ENCODE measurements at places on chromosomes 11 and 22.

DNA sequence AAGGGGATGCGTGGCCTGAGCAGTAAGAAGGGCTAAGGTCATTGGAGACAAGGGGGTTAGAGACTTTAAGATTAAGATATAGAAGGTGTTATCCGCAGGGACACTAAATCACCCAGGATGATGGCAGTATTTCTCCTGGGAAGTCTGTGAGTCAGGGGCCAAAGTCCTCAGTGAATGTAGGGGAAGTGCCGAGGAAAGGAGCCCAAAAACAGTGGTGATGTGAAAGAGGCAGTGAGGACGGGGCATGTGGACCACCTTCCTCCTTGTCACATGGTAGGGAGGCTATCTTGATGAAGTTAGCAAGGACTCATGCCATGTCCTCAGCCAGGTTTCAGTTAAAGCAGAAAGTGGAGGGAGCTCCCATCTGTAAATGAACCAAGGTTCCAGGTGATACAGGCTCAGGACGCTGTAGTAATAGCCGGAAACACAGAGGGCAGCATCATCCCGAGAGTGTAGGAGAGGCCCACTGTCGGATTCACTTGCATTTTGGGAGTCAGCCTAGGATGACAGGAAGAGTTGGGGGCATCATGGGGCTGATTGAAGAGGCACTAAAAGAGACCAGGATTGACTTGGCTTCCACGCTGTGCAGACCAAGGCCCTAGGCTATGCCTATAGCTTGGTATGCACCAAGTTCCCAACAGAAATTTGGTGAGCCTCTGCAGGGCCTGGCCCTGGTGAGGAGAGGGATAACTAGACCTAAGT is 33.5 kb downstream of the WEE1 start:
- no peak overlapping the region for H3K4me3 ChIP-seq
- DNase-seq, result no peak
- H3K27ac ChIP-seq, result no peak overlapping the region

- H3K27ac ChIP-seq, result peak overlapping the region; percentile 86
- H3K4me1 ChIP-seq, result peaks cover 14% of the 10 kb centered on the region
- no peaks in the 10 kb centered on the region for H3K27me3 ChIP-seq
- DNase-seq, result peak; percentile 84
Measured at GRCh38 chr11:118198370-118198769, 21.9 kb upstream of the SCN2B start.

- no peaks in the 10 kb centered on the region for H3K4me1 ChIP-seq
- H3K4me3 ChIP-seq, result no peak overlapping the region
- DNase-seq, result no peak
- no peaks in the 10 kb centered on the region for H3K27me3 ChIP-seq
- no peaks in the 10 kb centered on the region for H3K36me3 ChIP-seq
Measured at GRCh38 chr11:131595797-131596196, 225.4 kb downstream of the NTM start.

GRCh38 chr11:29159552-29160465 is 857.0 kb downstream of the KCNA4 start:
- H3K36me3 ChIP-seq, result peaks cover 5% of the 10 kb centered on the region
- H3K27ac ChIP-seq, result no peak overlapping the region
- no peak overlapping the region for H3K4me3 ChIP-seq
- no peak for DNase-seq

Measured in naive thymus-derived CD8-positive, alpha-beta T cell (primary cell).